HEK293T (cell line): ENCODE measurements at places on chromosomes 12 and 14.

GRCh38 chr14:81478446-81478845 is 55.2 kb downstream of the SEL1L start:
- DNase-seq = no peak

- DNase-seq = no peak
Observed at GRCh38 chr14:68282479-68283377, 463.1 kb downstream of the RAD51B start.

DNA sequence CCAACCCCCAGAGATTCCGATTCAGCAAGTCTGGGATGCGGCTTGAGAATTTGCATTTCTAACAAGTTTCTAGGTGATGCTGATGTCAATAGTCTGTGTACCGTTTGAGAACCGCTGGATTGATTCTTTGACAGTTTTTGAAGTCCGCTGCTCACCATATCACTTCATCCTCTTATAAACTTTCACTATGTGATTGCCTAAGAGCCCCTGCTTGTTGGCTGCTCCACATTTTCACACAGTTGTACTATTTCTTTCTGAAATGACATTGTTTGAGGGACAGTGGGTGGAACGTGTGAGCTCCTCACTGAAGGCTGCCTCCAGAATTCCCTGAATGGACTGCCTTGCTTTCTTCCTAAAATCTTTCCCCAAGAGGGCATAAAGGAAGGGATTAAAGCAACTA is 7.7 kb downstream of the C3AR1 start:
- no peak for DNase-seq

- no peak for DNase-seq
Observed at GRCh38 chr12:51405801-51406207, 14.6 kb upstream of the GALNT6 start.

- DNase-seq = no peak
Observed at GRCh38 chr14:55578511-55578910, 1.5 kb upstream of the KTN1 start.

- DNase-seq = peak; percentile 10
Observed at GRCh38 chr12:91778938-91779400, 366.7 kb downstream of the BTG1 start.

GRCh38 chr12:12185414-12185813 is 81.4 kb downstream of the LRP6 start:
- DNase-seq = no peak

DNA sequence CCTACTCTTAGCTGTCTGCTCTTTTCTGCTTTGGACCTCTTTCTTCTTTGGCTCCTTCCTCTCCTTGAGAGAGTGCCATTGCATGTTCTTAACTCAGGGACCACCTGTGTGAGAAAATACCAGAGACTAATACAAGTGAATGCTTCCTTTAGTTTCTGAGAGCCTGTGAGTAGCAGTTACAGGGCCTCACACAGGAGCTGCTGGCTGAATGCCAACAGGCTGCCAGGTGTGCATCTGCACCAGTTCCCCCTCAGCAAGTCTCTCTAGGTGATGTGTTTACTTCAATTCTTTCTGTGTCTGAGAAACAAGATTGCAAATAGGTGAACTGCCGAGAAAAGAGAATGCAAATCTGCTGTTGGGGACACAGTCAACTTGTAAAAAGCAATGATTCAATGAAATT is 108.2 kb downstream of the STXBP6 start:
- DNase-seq = no peak

DNA sequence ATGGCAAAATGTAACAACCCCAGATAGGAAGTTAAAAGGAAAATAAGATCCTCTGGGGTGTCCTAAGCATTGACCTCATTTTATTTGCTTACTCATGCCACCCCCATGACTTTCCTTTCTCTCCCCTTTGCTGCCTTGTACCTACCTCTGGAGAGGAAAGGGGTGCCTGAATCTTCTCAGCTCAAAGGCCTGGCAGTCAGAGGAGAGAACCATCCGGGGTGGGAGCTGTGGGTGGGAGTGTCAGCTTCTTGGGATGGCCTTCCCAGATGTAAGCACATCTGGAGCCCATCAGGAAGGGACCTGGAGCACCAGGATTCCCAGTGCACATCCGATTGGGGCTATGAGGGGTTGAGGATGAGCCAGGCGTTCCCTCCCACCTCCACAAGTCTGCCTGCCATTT is 5.2 kb upstream of the ITGA5 start:
- no peak for DNase-seq

DNA sequence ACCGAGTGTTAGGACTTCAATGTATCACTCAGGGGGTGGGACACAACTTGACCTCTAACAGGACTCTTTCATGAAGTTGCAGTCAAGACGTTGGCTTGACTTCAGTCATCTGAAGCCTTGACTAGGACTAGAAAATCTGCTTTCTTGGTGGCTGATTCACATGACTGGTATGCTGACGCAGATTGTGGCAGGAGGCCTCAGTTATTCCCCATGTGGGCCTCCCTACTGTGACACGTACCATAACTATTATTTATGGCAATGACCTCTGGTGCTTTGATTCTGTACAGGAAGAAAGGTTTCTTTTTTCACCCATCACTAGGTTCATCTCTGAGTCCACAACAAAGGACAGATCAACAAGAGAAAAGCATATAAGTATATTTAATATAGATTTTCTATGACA is 270.4 kb downstream of the NEDD1 start:
- no peak for DNase-seq
